ENCODE measurements at places on chromosomes 2 and 18.

- DNase-seq, result no peak
These were observed 19.4 kb downstream of the TOGARAM2 start for GRCh38 chr2:29000481-29000880.

DNA sequence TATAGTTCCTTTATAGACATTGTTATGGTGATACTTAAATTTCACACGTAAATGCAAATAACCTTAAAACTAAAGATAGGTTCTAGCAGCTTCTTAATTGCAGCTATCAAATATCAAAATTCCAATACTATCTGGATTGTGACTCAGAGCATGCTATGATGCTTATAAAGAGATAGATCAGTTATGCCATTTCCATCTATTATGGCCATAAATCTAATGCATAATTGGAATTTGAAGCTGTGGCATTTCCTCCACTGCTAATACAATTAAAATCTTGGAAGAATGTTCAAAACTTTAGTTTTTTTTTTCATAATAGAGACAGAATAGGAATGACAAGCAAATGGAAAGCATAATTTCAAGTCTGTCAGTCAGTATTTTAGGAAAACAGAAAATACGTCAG is 220.8 kb upstream of the GALNT5 start:
- DNase-seq, result no peak

DNA sequence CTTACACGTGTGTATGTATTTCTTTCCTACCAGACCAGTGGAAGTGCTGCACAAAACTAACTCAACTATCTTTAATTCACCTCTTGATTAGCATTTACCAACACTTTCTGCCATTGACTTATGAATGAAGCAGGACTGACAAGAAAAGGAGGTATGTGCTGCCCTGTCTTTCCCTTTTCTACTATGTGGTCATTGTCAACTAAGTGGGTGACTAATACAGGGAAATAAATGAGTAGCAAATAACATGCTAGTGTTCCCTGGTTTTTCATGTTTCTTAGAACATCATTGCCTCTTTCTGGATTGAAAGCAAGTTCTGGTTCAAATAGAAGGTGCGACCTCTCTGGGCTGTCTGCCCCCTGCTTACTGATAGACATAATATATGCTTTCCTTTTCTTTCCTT is 58.0 kb downstream of the LINC00305 start:
- no peak for DNase-seq

GRCh38 chr2:54904836-54905235 is 145.4 kb downstream of the RTN4 start:
- no peak for DNase-seq

DNA sequence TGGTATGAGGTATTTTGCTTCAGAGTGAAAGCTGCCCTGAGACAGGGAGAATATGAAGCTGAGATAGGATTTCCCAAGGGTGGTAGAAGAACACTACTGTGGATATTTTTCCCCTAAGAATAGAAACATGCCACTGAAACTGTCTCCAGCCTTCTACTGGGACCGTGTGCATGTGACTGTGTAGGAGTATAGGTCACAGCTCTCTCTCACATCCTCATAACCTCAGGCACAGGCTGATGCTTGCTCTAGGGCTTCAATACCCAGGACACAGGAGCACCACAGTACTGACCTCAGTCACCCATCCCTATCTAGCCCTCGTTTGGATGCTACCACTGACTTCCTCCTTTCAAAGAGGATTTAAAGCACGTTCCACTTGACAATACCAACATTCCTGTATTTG is 67.2 kb downstream of the REV1 start:
- no peak for DNase-seq

- DNase-seq, result no peak
These were observed 311.8 kb downstream of the FBXO15 start for GRCh38 chr18:73835656-73836364.

- DNase-seq, result peak; percentile 73
These were observed 79.6 kb downstream of the USP40 start for GRCh38 chr2:233486778-233487552.

GRCh38 chr2:6159606-6160005 is 467.4 kb downstream of the SOX11 start:
- DNase-seq, result no peak

DNA sequence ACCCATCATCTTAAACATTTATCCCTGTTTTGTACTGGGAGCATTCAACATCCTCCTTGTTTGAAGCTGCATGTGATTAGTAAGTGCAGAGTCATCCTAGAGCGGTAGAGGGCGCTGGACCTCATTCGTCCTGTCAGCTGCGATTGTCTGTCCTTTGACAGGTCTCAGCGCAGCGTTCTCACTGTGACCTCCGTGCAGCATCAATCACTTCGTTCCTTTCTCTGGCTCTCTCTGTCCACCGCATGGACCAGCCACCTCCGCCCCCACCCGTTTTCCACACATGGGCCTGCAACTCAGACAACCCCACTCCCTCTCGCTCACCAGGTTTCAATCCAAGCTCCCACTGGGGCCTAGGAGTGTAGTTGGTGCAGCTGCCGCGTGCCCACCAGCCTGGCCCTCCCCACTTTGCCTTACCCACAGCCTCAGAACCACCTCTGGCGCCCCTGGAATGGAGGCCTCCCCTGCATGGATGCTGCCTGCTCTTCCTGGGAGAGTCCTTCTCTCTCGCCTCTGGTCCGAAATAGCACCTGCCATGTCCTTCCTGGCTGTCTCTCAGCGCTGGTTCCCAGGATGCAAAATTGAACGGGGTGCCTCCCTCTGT is 90.5 kb downstream of the NDUFA10 start:
- DNase-seq, result peak; percentile 45

GRCh38 chr18:2871111-2871720 is 24.4 kb downstream of the EMILIN2 start:
- no peak for DNase-seq

DNA sequence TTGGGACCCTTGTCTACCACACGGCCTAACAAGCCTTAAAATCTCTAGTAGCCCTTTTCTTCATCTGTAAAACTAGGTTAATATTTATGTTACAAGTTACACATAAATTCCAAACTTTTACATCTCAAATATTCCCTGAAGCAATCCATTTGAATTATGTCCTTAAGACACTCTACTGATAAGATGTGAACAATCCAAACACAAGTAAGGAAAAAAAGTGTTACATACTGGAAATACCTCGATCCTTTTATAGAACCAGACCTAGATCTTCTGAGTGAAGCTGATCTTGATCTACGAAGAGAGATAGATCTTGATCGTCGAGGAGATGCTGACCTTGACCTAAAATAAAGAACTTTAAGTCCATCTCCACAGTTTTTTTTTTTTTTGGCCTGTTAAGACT is 3.3 kb downstream of the SRSF7 start:
- no peak for DNase-seq

GRCh38 chr2:1715184-1716013 is 28.9 kb downstream of the PXDN start:
- no peak for DNase-seq

GRCh38 chr18:37577051-37577611 is 11.5 kb upstream of the CELF4 start:
- DNase-seq, result no peak

DNA sequence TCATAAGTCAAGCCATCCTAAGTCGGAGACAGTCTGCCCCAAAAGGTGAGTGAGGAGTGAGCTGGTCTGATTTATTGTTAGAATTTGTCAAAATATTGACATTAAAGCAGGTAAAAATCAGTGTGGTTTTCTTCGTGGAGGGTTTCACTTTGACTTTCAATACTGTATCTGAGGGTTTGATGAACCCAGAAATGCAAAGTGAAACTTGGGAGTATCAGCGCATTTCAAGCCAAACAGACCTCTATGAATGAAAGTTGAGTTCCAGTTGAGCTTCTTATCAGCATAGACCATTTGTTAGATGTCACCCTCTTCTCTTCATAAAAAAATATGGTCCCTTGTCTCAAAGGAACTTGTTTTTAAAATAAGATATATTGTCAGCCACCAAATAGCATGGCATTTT is 21.7 kb upstream of the CXCR4 start:
- DNase-seq, result no peak

GRCh38 chr2:126858991-126859390 is 39.7 kb upstream of the TEX51 start:
- DNase-seq, result no peak

DNA sequence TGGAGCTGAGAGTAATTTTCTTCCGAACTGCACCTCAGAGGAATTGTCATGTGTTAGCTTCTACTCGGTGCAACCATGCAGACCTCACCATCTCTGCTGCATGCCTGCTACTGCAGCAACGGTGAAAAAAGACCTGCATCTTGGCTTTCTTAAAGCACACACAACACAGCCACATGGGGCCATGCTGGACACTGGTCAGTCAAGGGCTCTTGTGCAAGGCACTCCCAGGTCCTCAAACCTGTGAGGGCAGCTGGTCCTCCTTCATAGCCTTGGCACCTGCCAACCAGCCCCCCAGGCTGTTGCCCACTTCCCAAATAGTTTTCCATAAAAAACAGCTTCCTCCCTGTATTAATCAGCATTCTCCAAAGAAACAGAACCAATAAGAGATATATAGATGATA is 113.5 kb upstream of the TEX51 start:
- DNase-seq, result no peak

GRCh38 chr2:58194458-58194857 is 46.7 kb downstream of the FANCL start:
- DNase-seq, result no peak

GRCh38 chr2:24110660-24111303 is 12.4 kb downstream of the PFN4 start:
- no peak for DNase-seq

DNA sequence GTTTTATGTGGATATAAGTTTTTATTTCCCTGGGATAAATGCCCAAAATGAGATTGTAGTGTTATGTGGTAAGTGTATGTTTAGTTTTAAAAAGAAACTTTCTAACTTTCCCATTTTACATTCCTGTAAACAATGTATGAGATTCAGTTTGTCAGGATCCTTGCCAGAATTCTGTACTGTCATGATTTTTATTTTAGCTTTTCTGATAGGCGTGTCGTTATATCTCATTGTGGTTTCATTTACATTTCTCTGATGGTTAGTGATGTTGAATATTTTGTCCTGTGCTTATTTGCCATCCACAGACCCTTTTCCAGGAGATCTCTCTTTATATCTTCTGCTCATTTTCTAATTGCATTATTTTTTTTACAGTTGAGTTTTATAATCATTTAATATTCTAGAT is 245.6 kb upstream of the CDH2 start:
- no peak for DNase-seq

GRCh38 chr2:75870651-75871137 is 160.0 kb upstream of the GCFC2 start:
- DNase-seq, result no peak

DNA sequence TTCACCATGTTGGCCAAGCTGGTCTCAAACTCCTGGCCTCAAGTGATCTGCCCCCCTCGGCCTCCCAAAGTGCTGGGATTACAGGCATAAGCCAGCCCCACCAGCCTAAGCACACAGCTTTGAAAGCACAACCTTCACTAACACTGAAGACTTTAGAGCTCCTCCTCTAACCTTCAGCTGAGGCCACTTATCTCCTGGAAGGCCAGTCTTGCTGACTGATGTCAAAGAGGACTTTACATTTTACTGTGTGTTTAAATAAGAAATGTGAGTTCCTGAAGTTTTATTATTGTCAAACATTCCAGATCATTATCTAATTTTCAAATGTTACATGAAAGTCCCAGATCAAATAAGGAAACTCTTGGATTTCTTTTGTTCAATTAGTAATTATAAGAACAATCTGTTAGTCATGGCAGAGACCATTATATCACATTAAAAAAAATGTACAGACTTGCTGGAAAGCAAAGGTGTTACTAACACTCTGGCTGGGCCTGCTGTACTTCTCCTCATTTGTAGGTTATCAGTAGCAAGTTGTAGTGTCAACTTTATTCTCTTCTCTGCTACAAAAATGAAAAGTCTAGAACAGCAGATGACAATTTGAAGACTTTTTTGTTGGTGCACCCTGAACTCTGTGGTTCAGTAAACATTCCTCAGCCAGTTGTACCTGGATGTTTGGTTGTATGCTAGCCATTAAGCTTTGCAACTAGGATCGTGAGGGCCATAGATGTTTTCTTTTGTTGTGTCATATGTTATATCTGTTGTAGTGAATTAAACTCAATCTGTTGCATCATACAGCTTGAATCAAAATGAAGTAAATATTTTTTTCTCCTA is 80.0 kb downstream of the AOX1 start:
- no peak for DNase-seq

- peak; percentile 71 for DNase-seq
These were observed 66.7 kb upstream of the HAAO start for GRCh38 chr2:42859006-42859552.

- no peak for DNase-seq
These were observed 42.6 kb upstream of the ROCK2 start for GRCh38 chr2:11387100-11387390.
